ENCODE measurements at places on chromosomes 13 and 19.

- no peak overlapping the region for H3K27ac ChIP-seq
- H3K36me3 ChIP-seq: no peaks in the 10 kb centered on the region
- H3K4me1 ChIP-seq: peaks cover 6% of the 10 kb centered on the region
- H3K27me3 ChIP-seq: no peaks in the 10 kb centered on the region
These were observed 54.0 kb upstream of the POSTN start for GRCh38 chr13:37652596-37652995.

DNA sequence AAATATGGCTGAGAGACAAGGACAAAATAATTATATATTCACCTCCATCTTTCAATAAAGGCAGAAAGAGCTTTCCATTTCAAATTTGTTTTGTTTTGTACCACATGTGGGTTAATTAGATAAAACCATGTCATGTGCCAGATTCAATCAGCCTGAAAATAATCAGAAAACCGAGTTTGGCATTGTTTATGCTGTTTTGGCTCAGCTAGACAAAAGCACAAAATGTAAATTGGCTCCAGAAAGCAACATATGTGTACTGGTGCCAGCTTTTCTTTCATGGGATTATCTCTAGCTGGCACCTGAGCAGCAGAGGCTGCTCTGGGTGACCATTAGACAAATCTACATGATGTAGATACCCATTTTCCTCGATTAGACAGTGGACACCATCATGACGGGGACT is 9.2 kb upstream of the DNAJC15 start:
- H3K4me3 ChIP-seq: no peak overlapping the region
- peak overlapping the region; percentile 64 for H3K27ac ChIP-seq
- peaks cover 15% of the 10 kb centered on the region for H3K4me1 ChIP-seq

- no peaks in the 10 kb centered on the region for H3K27me3 ChIP-seq
- H3K4me1 ChIP-seq: no peaks in the 10 kb centered on the region
- H3K36me3 ChIP-seq: peaks cover 65% of the 10 kb centered on the region
- no peak overlapping the region for H3K27ac ChIP-seq
These were observed 28.5 kb downstream of the MED4 start for GRCh38 chr13:48066310-48066989.

GRCh38 chr13:21018220-21018619 is 43.2 kb downstream of the LATS2 start:
- H3K36me3 ChIP-seq: no peaks in the 10 kb centered on the region
- no peaks in the 10 kb centered on the region for H3K27me3 ChIP-seq
- DNase-seq: no peak

DNA sequence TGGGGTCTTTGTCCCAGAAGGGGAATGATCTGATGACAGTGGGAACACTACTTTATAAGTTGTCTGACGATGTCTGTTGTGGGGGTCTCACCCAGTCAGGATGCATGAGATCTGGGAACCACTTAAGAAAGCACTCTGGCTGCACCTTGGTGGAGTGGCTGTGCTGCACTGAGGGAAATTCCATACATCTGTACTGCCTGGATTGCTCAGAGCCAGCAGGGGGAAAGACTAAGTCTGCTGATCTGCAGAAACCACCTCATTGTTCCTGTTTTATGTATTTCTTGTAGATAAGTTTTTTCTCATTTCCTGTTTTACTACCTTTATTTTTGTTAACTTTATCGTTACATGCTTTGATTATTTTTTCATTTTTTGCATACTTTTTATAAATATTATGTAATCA is 27.3 kb downstream of the ZNF430 start:
- peaks cover 68% of the 10 kb centered on the region for H3K36me3 ChIP-seq
- no peaks in the 10 kb centered on the region for H3K27me3 ChIP-seq
- H3K4me3 ChIP-seq: no peak overlapping the region
- no peak for DNase-seq

All from mesothelial cell of epicardium (in vitro differentiated cells).